Ascending aorta (tissue), 2 donors: ENCODE measurements at places on chromosomes 3 and 15.

DNA sequence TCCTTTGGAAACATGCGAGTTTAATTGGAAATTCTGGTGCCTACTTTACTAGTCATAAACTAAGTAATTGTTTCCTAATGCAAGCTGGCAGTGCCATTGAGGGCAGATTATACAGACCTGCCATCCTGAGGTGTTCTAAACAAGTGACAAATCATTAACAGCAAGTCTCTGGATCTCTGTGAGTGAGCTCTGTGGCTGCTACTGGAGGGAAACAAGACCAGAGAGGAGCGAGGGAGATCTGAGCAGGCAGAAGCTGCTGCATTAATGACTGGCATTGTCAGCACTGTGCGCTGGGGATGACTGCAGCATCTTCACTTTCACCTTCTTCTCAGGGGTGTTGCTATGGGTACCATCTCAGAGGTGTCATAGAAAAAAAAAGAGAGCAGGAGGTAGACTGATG lies 308.4 kb upstream of the DPH6 start:
- H3K27me3 ChIP-seq: no peaks in the 10 kb centered on the region
- no peaks in the 10 kb centered on the region for H3K4me1 ChIP-seq
- H3K4me3 ChIP-seq: no peak overlapping the region

GRCh38 chr3:123385981-123386380 lies 62.9 kb downstream of the ADCY5 start:
- H3K4me1 ChIP-seq: peaks cover 16% of the 10 kb centered on the region
- no peaks in the 10 kb centered on the region for H3K36me3 ChIP-seq
- peak; percentile 79 for DNase-seq
- peak overlapping the region; percentile 12 for H3K4me3 ChIP-seq
- H3K27me3 ChIP-seq: no peaks in the 10 kb centered on the region

GRCh38 chr3:127546970-127547733 lies 43.4 kb downstream of the TPRA1 start:
- peak overlapping the region; percentile 62 for H3K4me3 ChIP-seq
- DNase-seq: no peak
- H3K36me3 ChIP-seq: no peaks in the 10 kb centered on the region
- H3K4me1 ChIP-seq: no peaks in the 10 kb centered on the region

- DNase-seq: no peak
- H3K4me1 ChIP-seq: no peaks in the 10 kb centered on the region
- no peaks in the 10 kb centered on the region for H3K36me3 ChIP-seq
- H3K27ac ChIP-seq: no peak overlapping the region
Observed at GRCh38 chr3:103295974-103296570, 861.3 kb downstream of the ZPLD1 start.

DNA sequence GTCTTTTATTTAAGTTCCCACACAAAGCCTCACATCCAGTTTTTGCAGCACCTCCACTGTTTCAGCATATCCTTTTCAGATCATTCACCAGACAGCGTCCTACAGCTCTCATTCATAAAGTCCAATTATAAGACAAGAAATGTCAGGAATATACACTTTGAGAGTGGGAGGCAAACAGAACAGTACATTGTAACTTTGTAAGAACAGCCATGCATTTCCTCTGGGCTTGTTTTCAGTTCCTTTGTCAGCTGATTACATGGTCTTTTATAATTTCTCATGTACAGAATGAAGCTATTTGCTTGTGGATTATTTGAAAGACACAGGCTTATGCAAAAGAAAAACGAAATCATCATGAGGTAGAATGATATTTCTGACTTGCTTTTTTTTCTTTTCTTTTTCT lies 85.7 kb downstream of the SOX2 start:
- DNase-seq: no peak
- no peaks in the 10 kb centered on the region for H3K27me3 ChIP-seq
- no peaks in the 10 kb centered on the region for H3K4me1 ChIP-seq
- no peak overlapping the region for H3K4me3 ChIP-seq
- H3K36me3 ChIP-seq: no peaks in the 10 kb centered on the region
- no peak overlapping the region for H3K27ac ChIP-seq

- H3K4me1 ChIP-seq: no peaks in the 10 kb centered on the region
- no peak overlapping the region for H3K4me3 ChIP-seq
- H3K27me3 ChIP-seq: no peaks in the 10 kb centered on the region
- no peak for DNase-seq
- H3K27ac ChIP-seq: no peak overlapping the region
Observed at GRCh38 chr3:61066800-61067199, 184.5 kb downstream of the FHIT start.

- H3K27ac ChIP-seq: peak overlapping the region; percentile 76
- no peak overlapping the region for H3K4me3 ChIP-seq
- peak; percentile 82 for DNase-seq
- no peaks in the 10 kb centered on the region for H3K27me3 ChIP-seq
Observed at GRCh38 chr3:13518516-13518953, 30.4 kb upstream of the FBLN2 start.

DNA sequence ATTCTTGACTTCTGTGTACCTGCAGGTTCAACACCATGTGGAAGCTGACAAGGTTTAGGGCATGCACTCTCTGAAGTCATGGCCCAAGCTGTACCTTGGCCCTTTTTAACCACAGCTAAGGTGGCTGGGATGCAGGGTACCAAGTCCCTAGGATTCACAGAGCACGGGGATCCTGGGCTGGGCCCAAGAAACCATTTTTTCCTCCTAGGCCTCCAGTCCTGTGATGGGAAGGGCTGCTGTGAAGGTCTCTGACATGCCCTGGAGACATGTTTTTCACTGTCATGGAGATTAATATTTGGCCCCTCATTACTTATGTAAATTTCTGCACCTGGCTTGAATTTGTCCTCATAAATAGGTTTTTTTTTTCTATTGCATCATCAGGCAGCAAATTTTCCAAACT lies 937.5 kb upstream of the ROBO1 start:
- no peaks in the 10 kb centered on the region for H3K4me1 ChIP-seq
- no peaks in the 10 kb centered on the region for H3K36me3 ChIP-seq
- DNase-seq: no peak
- no peak overlapping the region for H3K27ac ChIP-seq

DNA sequence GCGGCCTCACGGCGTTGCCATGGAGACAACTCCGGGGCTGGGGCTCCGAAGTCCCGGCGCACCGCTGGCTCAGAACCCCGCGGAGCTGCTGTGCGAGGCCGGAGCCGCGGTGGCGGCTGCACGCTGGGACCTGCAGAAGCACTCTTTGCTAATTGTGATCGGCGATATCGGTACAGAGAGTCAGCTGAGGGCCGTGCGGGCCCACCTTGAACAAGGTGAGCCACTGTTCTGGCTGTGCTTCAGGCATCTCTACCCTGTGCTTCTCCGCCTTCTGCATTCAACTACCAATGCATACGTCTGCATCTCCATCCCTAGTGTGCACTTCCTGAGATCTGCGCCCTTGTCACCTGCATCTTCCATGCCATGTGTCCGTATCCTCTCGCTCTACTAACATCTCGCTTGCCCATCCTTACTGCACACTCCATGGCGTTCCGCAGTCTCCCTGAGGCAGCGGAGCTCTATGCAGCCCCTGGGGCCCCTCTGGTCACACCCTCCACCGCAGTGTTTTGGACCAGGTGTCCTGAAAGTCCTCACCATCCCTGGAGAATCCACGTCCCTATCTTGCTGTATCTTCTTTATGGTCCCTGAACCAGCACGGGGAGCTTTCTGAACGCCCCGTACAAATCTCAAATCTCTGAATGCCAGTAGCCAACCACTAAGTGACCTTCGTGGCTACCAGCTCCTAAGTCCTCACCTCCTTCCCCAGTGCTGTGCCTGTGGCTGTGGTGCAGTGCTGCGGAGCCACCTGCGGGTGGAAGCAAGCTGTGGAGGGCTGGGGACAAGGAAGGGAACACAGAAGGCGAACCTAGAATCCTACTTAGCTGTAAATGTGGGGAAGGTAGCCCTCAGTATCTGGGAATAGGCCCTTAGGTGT lies 6.2 kb upstream of the MAP1A start:
- no peaks in the 10 kb centered on the region for H3K4me1 ChIP-seq
- no peak for DNase-seq
- peak overlapping the region; percentile 63 for H3K4me3 ChIP-seq
- no peaks in the 10 kb centered on the region for H3K36me3 ChIP-seq
- H3K27me3 ChIP-seq: no peaks in the 10 kb centered on the region
